A375 (cell line): ENCODE measurements at places on chromosomes 16 and 17. TPM values are rescaled to one million over a fixed set of nuclear protein-coding genes. Genes with fewer than 3 reads are reported as not detected.

PPM1E gene
- total RNA-seq = 1.4 and 1.8 TPM in 2 replicates

NPIPA3 gene
- 3.7 and 4.7 TPM in 2 replicates for total RNA-seq

RHBDL3 gene
- 0.27 and 0.34 TPM in 2 replicates for total RNA-seq

SPNS3 gene
- 0.21 and 2.5 TPM in 2 replicates for total RNA-seq

CEP20 gene
- 23.9 and 24.3 TPM in 2 replicates for total RNA-seq

TMEM219 gene
- 62.7 and 66.0 TPM in 2 replicates for total RNA-seq

DNAI2 gene
- total RNA-seq = not detected in 2 replicates

CHST5 gene
- 0.16 and 0.98 TPM in 2 replicates for total RNA-seq

ERN2 gene
- not detected in 2 replicates for total RNA-seq

GGT6 gene
- not detected in 2 replicates for total RNA-seq

PTX4 gene
- total RNA-seq = not detected in 2 replicates

CES3 gene
- 1.3 and 4.5 TPM in 2 replicates for total RNA-seq

TMC8 gene
- total RNA-seq = 0.11 TPM in 1 of 2 replicates, not detected in the other

AKAP1 gene
- total RNA-seq = 64.4 and 79.2 TPM in 2 replicates

ALOXE3 gene
- total RNA-seq = not detected in 2 replicates

HOXB2 gene
- total RNA-seq = 30.9 and 35.6 TPM in 2 replicates

TNS4 gene
- 0.08 and 0.27 TPM in 2 replicates for total RNA-seq

MPV17L gene
- total RNA-seq = 7.1 and 8.3 TPM in 2 replicates

HS3ST3B1 gene
- 1.7 and 4.2 TPM in 2 replicates for total RNA-seq

EFCAB5 gene
- total RNA-seq = 0.87 TPM in 1 of 2 replicates, not detected in the other

CDK12 gene
- total RNA-seq = 45.3 and 48.8 TPM in 2 replicates

ZNF469 gene
- 2.1 and 2.9 TPM in 2 replicates for total RNA-seq

STARD3 gene
- 37.3 and 37.7 TPM in 2 replicates for total RNA-seq

BCAR1 gene
- total RNA-seq = 36.0 and 38.9 TPM in 2 replicates

CXCL16 gene
- total RNA-seq = 4.0 and 4.1 TPM in 2 replicates

HS3ST4 gene
- total RNA-seq = not detected in 2 replicates

FAM20A gene
- 0.72 and 0.94 TPM in 2 replicates for total RNA-seq

PROCA1 gene
- total RNA-seq = 7.3 and 10.3 TPM in 2 replicates

ABCA3 gene
- total RNA-seq = 0.40 and 0.60 TPM in 2 replicates

SENP3 gene
- total RNA-seq = 96.6 and 98.8 TPM in 2 replicates

CCL14 gene
- not detected in 2 replicates for total RNA-seq

PITPNC1 gene
- total RNA-seq = 27.4 and 34.0 TPM in 2 replicates

PRSS53 gene
- 3.6 and 6.6 TPM in 2 replicates for total RNA-seq
